ENCODE measurements at places on chromosomes 1 and 21.
A peak's percentile ranks its signal among the peaks of the same experiment; 100 is the strongest.

- no peak for DNase-seq
Measured at GRCh38 chr1:14189381-14189780, 409.1 kb upstream of the KAZN start.

- DNase-seq: peak; percentile 82
Measured at GRCh38 chr1:235946571-235946981, 79.9 kb upstream of the LYST start.

- peak; percentile 75 for DNase-seq
Measured at GRCh38 chr1:54996359-54996868, 2.3 kb upstream of the BSND start.

DNA sequence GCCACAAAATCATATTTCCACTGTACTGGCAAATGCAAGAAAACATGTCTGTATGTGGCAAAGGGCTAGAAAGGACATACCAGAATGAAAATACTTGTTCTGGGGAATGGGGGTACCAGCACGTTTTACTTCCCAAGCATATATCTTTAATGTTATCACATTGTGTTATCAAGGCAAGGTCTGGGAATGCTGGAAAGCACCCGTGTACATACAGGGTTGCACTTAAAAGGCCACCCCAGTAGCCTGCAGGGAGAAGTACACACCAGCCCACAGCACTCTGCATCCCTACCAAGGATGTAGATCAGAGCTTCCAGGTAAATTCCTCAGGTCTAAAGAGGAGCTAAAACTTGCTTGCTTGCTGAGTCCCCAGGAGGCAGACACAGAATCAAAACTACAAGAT is 381.8 kb downstream of the RRAGC start:
- no peak for DNase-seq

DNA sequence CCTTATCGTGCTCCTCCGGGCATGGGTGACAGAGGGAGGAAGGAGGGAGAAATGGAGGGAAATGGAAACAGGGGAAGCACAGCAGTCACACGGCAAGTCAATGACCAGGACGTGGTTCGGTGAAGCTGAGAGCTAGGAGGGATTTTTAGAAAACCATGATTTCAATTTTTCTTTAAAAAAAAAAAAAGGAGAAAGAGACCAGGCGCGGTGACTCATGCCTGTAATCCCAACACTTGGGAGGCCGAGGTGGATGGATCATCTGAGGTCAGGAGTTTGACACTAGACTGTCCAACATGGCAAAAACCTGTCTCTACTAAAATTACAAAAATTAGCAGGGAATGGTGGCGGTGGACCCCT is 776 bp upstream of the TNFRSF9 start:
- no peak for DNase-seq

Measured in fibroblast of skin of scalp (primary cell).